ENCODE measurements at places on chromosomes 4 and X.

DNA sequence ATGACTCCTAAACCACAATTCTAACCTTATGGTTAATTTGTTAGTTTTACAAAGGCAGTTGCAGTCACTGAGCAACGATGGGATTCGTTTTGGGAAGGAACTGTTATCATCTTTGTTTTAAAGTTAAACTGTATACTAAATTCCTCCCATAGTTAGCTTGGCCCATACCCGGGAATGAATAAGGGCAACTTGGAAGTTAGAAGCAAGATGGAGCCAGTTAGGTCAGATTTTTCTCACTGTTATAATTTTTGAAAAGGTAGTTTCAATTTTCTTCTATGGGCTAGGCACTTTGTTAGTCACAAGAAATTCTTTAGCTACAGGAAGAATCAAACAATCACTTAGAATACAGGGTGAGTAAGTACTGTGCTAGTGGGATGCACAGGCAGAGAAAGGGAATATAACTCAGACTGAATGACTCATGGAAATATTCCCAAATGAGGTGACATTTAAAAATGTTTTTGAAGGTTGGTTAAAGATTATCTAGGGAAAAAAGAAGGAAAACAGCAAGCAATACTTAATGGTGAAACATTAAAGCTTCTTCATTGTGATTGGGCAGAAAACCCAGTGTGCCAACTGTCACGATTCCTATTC lies 153.6 kb downstream of the MAGEB17 start:
- DNase-seq = no peak

DNA sequence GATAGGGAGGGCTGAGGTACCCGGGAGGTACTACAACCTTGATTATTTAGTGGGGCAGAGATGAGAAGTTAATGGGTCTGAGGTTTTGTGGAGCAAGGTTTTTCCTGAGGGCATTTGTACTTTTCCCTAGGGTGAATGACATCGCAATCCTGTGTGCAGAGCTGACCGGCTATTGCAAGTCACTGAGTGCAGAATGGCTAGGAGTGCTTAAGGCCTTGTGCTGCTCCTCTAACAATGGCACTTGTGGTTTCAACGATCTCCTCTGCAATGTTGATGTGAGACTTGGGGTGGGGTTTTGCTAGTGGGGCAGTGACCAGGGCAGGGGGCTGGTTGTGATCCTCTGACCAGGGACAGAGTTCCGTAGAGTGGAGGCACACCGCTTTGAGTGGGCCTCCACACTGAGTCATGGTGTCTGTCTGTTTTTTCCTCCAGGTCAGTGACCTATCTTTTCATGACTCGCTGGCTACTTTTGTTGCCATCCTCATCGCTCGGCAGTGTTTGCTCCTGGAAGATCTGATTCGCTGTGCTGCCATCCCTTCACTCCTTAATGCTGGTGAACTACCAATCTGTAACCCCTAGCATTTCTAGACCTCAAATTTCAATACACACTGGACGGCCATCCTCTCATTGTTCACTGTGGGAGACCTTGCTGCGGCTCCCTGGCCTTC lies 9.9 kb downstream of the MED12 start:
- no peak for DNase-seq

DNA sequence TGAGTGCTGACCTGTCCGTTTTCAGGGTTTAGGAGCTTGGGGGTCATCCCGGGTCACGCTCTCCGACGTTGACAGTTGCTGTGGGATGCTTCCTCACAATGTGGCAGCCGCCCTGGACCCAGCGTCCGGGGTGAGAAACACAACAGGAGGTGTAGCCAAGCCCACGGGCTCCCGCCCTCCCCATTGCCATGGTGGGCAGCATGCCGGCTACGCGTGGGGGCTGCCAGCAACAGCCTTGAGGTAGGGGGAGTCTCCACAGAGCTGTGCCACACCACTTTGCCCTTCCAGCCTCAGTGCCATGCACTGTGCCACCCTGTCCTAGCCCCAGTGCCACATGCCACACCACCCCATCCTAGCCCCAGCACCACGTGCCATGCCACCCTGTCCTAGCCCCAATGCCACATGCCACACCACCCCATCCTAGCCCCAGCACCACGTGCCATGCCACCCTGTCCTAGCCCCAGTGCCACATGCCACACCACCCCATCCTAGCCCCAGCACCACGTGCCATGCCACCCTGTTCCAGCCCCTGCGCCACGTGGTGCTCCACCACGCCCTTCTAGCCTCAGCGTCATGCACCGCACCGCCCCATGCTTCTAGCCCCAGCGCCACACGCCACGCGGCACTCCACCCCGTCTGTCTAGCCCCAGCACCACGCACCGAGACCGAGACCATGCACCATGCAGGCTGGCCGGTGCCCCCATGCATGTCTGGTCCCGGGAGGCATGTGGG lies 8.5 kb upstream of the HGFAC start:
- DNase-seq = no peak

DNA sequence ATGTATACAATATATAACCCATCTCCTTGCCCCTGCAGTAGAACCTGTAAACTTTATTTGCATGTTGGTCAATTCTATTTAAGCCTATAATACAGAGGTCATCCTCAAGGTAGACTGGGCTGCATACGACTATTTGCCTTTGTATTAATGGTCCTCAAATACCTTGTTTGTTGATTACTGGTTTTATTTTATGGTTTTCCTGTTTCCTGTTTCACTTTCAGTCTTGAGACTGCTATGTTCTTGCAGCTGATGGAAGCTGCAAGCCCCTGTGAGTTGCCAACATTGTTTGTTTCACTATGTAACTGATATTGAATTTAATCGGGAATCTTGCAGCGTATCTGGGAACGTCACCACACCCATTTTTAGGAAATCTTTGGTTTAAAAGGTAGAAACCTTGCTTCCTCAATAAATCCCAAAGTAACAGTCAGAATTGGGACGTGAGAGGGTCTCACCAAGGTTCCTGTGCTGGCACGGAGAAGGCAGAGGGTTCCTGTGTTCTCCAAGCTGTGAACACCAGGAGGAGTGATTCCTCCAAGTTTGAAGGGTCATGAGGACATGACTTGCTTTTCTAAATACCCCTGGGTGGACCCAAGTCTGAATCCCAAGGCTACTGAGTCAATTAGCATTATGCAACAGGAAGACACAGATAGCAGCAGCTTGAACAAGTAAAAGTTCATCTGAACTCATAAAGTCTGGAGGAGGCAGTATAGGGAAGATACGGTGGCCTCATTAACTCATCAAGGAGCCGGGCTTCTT lies 110.6 kb upstream of the PNPLA4 start:
- no peak for DNase-seq

GRCh38 chrX:6225288-6225910 lies 3.3 kb downstream of the NLGN4X start:
- DNase-seq = no peak

DNA sequence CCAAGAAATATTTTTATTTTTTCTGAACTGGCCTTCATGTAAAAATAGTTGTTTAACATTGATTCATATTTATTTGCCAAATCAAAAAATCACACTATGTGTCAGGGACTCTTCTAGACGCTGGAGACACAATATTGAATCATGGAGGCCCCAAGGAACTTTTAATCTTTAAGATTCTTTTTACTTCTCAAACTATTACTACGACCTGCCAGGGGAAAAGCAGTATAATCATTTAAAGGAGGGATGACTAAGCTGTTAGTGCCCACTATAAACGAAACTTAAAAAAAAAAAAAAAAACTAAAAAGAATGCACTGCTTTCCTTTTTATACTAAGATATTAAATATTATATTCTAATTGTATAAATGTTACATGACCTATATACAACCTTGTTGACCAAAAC lies 84.7 kb downstream of the PPA2 start:
- DNase-seq = no peak

GRCh38 chr4:123581802-123582201 lies 185.2 kb downstream of the SPRY1 start:
- DNase-seq = no peak

DNA sequence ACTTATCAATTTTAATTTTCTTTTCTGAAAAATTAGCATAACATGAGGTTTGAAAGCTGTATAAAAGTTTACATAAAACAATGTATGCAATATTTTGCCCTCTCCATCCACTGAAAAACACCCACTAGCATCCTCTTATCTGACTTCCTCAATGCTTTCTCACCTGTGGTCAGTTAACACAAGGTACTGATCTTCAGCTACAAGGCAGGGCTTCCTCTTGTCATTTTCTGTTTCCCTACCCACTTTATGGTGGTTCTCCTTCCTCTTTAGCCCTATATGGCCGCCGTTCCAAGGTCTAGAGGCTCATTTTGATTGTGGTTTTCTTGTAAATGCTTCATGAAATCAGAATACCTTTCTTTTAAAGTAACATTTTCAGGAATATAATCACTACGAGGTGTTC lies 618.6 kb upstream of the CPEB2 start:
- no peak for DNase-seq

- no peak for DNase-seq
Observed at GRCh38 chr4:119671205-119671604, 42.6 kb upstream of the PDE5A start.

DNA sequence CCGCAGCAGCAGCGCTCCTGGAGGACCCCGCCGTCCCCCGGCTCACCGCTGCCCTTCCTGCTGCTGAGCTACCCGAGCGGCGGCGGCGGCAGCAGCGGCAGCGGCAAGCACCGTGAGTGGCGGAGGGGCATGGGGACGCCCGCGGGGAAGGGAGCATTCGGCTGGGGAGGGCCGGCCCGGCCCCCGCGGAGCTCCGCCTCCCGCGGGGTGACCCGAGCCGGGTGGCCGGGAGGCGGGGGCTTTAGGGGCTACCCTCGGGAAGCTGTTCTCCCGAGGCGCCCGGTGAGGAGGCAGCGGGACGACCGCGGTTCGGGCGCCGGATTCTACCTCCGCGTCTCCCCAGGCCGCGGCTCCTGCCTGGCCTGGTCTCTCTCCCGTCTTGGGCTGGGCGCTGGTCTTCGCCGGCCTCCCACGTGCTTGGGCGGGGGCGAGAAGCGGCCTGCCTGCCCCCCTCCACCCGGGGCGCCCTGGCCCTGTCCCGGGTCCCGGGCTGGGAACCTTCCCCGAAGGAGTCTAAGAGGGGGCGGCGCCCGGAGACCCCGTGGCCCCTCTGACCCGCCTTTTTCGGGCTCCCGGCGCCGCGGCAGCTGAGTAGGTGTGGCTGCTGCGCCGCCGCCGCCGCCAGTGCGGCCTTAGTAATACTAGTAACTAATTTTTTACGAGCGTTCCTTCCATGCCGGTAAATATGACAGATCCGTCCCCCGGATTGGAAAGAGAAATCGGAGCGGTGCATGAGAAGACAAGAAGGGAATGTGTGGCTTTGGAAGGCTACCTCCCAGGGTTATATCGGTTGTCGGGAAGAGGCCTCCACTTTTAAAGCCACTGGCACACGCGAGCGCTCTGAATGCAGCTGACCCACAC lies 16.4 kb upstream of the RUFY3 start:
- DNase-seq = peak; percentile 91

- no peak for DNase-seq
Observed at GRCh38 chr4:26135331-26135730, 185.5 kb upstream of the RBPJ start.

DNA sequence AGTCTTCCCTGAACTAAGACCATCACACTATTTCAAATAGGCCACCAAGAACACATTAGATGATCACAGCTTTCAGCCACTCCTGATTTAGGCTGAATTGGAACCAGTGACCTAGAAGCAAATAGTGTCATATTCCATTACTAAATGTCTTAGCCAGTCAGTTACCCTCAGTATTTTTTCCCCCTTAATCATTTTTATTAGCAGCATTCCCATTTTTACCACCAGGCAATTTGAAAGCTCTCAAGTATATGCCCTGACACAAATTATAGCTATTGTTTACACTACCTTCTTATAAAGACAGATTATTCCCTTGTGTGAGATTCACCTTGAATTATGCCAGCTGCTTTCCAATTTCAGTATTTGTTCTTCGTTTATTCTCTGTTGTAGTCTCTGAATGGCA lies 1146.9 kb downstream of the PDHA2 start:
- DNase-seq = no peak

DNA sequence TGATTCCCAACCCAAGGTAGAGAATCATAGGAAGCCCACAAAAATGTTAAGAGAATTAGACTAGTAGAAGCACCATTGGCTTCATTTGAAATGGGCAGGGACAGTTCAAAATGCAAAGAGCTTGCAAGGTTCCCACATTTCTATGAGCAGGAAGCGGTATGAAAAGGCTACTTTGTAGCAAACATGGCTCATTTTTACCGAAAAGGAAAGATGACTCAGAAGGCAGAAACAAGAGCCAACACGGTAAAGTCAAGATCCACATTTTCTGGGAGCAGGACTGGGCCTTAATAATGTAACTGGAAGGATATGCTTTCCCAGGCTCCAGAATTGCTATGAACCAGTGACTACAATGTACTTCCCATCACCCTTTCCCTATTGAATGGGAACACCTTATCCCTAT lies 89.5 kb downstream of the GLRA3 start:
- no peak for DNase-seq

DNA sequence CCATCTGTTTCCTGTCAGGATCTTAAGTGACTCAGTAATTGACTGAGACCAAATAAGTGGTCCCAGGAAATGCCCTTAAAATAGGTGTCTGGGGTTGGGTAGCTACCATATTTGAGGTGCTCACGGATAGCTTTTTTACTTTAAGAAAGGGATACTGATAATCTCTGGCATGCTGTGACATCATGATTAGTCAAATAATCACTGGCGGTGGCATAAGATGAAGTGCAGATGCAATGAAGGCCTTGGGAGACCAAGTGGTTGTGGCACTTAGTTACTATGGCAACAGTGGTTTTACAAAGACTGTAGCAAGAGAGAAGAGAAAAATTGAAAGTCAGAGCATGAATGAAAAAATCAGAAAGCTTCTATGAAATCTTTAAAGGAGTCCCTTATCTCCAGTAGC lies 114.5 kb upstream of the SLIT2 start:
- no peak for DNase-seq

DNA sequence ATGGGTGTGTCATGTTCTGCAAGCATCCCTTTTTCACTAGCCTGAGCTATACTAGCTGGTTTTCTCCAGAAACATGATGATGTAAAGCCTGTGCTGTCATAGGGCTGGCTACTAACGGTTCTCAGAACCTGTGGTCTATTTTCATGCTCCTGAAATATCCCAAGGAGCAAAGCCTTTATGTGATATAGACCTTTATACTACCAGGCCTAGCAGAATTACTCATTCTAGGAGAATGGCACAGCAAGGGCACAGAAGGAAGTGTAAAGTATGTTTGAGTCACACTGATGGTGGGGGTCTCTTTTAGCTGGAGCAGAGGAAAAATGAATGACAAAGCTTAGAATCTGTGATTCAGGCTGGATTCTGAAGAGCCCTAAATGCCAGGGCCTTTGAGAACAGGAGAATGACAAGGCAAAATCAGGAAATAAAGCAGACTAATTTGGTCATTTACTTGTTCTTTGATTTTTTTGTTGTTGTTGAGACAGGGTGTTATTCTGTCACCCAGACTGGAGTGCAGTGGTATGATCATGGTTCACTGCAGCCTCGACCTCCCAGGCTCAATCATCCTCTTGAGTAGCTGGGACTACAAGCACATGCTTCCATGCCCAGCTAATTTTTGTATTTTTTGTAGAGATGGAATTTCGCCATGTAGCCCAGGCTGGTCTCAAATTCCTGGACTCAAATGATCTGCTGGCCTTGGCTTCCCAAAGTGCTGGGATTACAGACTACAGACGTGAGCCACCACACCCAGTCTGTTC lies 11.8 kb downstream of the TCEAL1 start:
- no peak for DNase-seq

Measured in cardiac septum (tissue), 1 donor.